H1 (cell line): ENCODE measurements at places on chromosomes 5 and 9. TPM values are rescaled to one million over a fixed set of nuclear protein-coding genes. Genes with fewer than 3 reads are reported as not detected.

Gene ZCCHC9
- 28.9 and 33.6 TPM in 2 replicates for total RNA-seq

Gene SLC6A3
- 0.46 and 0.48 TPM in 2 replicates for total RNA-seq

DNA sequence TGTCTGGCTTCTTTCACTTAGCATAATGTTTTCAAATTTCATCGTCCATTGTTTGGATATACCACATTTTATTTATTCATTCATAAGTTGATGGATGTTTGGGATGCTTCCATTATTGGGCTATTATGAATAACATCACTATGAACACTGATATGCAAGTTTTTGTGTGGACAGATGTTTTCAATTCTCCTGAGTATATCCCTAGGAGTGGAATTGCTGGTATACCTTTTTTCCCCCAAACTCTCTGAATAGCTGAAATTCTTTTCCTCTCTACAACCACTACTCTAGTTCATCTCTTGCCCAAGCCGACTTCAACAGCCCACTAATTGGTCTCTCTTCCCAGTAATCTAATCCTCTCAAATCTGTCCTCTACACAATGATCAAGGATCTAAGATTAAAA, 4.7 kb upstream of the ZFR start:
- DNase-seq: no peak
- no peak overlapping the region for H3K27ac ChIP-seq
- H3K36me3 ChIP-seq: no peaks in the 10 kb centered on the region
- peaks cover 7% of the 10 kb centered on the region; the same call in 1 of the 2 replicates for H3K27me3 ChIP-seq
- H3K4me3 ChIP-seq: no peak overlapping the region
- H3K4me1 ChIP-seq: peaks cover 3% of the 10 kb centered on the region; the same call in 1 of the 2 replicates

GRCh38 chr5:5629607-5629978, 207.1 kb downstream of the ICE1 start:
- H3K27ac ChIP-seq: no peak overlapping the region
- no peaks in the 10 kb centered on the region for H3K36me3 ChIP-seq
- no peaks in the 10 kb centered on the region for H3K27me3 ChIP-seq
- no peak for DNase-seq
- H3K4me3 ChIP-seq: no peak overlapping the region

- H3K4me3 ChIP-seq: no peak overlapping the region
- H3K4me1 ChIP-seq: peaks cover 17% of the 10 kb centered on the region
- peaks cover 8% of the 10 kb centered on the region; the same call in 1 of the 2 replicates for H3K36me3 ChIP-seq
- H3K27me3 ChIP-seq: peaks cover 50% of the 10 kb centered on the region
- DNase-seq: no peak
- no peak overlapping the region for H3K27ac ChIP-seq
Observed at GRCh38 chr9:124501771-124502320, 5.4 kb downstream of the NR5A1 start.

DNA sequence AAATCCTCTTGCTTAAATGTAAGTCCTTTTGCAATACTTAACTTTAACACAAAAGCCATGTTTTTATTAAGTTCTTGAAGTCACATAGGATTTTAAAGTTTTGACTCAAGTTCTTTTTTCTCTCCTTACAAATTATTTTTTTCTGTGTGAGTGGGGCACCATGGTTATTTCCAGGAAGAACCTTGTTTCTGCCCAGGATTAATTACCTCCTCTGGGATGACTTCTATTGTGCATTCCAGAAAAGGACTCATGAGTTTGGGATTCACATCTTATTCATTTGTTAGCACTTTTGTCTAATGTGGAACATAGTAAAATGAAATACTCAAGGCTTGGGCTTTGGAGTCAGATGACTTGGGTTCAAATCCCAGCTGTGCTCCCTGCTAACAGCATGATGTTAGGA, 421.4 kb upstream of the WWC1 start:
- no peaks in the 10 kb centered on the region for H3K36me3 ChIP-seq
- no peak for DNase-seq
- no peak overlapping the region for H3K27ac ChIP-seq
- no peaks in the 10 kb centered on the region for H3K27me3 ChIP-seq

DNA sequence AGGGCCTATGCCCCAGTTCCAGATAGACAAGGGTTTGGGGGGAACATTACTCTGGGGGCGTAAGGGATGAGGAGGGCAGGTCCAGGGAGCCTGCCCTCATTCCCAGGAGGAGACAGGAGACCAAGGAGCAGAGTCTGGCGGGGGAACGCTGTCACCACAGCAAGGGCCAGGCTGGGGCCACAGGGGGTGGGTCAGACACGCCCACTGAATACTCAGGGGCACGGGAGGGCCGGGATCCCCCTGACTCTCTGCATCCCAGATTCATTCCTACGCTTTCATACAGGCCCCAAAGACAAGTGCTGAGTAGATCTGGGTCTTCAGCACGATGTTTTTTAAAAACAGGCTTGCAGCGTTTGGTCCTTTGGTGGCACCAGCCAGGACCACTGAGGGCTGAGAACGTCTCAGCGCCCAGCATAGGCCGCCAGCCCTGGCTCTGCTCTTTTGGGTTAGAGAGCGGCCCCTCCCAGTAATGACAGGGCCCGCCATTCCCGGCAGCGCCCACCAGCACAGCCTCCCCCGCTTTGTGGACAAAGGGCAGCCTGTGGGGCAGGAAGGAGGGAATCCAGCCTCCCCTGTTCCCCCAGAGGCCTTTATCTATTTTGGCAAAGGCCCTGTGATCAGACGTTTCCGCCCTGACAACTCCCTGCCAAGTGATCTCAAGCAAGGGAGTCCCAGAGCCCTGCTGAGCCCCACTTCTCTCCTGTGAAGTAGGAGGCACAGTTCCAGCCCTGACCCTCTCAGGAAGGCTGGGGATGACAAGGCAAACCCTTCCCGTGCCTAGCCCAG, 24.9 kb downstream of the NEK6 start:
- DNase-seq: no peak
- no peak overlapping the region for H3K27ac ChIP-seq
- H3K4me1 ChIP-seq: no peaks in the 10 kb centered on the region
- no peak overlapping the region for H3K4me3 ChIP-seq
- no peaks in the 10 kb centered on the region for H3K36me3 ChIP-seq
- H3K27me3 ChIP-seq: no peaks in the 10 kb centered on the region

- no peak for DNase-seq
- no peaks in the 10 kb centered on the region for H3K27me3 ChIP-seq
- H3K27ac ChIP-seq: no peak overlapping the region
- H3K4me1 ChIP-seq: no peaks in the 10 kb centered on the region
Observed at GRCh38 chr5:115460472-115460871, 84.1 kb downstream of the FEM1C start.

DNA sequence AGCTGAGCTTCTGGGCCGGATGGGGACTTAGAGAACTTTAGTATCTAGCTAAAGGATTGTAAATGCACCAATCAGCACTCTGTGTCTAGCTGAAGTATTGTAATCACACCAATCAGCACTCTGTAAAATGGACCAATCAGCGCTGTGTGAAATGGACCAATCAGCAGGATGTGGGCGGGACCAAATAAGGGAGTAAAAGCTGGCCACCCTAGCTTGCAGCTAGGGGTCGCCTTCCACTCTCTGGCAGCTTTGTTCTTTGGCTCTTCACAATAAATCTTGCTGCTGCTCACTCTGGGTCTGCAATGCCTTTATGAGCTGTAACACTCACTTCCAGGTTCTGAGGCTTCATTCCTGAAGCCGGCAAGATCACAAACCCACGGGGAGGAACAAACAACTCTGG, 354.0 kb downstream of the PRR16 start:
- no peak overlapping the region for H3K27ac ChIP-seq
- H3K4me1 ChIP-seq: no peaks in the 10 kb centered on the region
- no peaks in the 10 kb centered on the region for H3K27me3 ChIP-seq
